ENCODE measurements at places on chromosomes 5 and 9.

GRCh38 chr9:114270120-114270975, 52.5 kb upstream of the ORM1 start:
- DNase-seq, result no peak

DNA sequence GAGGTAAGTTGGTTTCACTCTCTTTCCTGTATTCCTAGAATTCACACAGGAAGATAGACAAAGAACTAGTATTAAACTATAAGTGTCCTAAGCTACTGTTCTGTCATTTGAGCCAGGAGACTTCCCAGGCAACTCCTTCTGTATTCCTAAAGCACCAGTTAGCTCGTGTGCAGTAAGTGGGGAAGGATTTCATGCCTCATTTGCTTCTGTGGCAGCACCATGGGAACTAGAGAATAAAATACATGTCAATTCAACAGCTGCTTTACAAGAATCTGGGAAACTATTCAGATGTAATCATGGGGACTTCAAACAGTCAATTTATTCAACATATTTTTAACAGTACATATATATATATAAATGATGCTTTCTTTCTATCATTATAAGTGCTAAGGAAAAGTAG, 762.3 kb downstream of the PRELID2 start:
- no peak for DNase-seq

DNA sequence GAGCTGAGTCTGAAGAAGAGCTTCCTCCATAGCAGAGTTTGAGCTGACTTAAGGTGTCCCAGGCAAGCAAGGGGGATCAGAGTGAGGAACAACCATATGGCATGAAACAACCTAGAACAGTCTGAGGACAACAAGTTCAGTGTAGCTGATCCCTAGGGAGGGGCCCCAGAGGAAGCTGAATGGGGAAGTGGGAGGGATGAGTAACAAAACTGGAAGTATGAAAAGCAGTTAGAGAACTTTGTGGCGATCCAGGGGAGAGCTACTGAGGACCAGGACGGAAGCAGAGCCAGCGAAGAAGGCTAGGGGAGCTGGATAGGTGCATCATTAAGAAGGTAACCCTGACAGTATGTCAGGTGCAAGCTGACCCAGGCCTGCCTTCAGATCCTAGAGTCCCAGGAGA, 580.8 kb downstream of the BNC2 start:
- no peak for DNase-seq

DNA sequence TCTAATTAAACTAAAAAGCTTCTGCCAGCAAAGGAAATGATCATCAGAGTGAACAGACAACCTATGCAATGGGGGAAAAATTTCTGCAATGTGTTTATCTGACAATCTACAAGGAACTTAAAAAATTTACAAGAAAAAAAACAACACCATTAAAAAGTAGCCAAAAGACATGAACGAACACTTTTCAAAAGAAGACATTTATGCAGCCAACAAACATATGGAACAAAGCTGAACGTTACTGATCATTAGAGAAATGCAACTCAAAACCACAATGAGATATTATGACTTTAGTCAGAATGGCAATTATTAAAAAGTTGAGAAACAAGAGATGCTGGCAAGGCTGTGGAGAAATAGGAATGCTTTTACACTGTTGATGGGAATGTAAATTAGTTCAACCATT, 530.4 kb upstream of the DAB2 start:
- DNase-seq, result no peak

DNA sequence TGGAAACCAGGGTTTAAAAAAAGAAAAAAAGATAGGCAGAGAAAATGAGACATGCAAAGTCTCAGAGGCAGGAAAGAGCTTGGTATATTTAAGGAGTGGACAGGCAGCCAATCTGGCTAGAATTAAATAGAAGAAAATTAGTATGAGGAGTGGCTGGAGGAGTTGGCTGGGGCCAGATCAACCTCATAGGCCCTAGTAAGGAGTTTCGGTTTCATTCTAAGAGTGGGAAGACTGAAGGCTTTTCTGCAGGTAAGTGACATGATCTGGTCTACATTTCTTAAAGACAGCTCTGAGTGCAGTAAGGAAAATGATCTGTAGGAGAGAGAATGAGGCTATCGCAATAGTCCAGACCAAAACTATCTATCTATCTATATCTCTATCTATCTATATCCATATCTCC, 27.5 kb downstream of the ADRB2 start:
- no peak for DNase-seq

GRCh38 chr5:154618696-154619095, 136.5 kb upstream of the LARP1 start:
- DNase-seq, result no peak

- DNase-seq, result no peak
These were observed 654.2 kb downstream of the TLE1 start for GRCh38 chr9:81035171-81035570.

GRCh38 chr5:124986667-124987066, 240.2 kb upstream of the ZNF608 start:
- no peak for DNase-seq

DNA sequence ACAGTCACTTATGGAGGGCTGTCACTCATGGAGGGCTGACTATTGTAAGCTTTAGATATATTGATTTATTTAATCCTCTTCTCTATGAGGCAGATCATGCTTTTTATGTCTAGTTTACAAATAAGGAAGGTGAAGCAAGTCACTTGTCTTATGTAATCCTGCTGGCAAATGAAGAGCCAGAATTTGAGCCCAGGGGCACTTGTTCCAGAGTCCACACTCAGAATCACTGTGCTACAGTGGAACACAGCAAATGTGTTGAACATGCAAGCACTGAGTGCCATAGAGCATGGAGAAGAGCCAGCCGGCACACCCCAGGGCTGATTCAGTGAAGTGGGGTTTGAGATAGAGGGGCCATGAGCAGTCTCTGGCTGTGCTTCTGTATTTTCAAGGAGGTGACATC, 326.6 kb downstream of the MARCHF11 start:
- DNase-seq, result no peak

DNA sequence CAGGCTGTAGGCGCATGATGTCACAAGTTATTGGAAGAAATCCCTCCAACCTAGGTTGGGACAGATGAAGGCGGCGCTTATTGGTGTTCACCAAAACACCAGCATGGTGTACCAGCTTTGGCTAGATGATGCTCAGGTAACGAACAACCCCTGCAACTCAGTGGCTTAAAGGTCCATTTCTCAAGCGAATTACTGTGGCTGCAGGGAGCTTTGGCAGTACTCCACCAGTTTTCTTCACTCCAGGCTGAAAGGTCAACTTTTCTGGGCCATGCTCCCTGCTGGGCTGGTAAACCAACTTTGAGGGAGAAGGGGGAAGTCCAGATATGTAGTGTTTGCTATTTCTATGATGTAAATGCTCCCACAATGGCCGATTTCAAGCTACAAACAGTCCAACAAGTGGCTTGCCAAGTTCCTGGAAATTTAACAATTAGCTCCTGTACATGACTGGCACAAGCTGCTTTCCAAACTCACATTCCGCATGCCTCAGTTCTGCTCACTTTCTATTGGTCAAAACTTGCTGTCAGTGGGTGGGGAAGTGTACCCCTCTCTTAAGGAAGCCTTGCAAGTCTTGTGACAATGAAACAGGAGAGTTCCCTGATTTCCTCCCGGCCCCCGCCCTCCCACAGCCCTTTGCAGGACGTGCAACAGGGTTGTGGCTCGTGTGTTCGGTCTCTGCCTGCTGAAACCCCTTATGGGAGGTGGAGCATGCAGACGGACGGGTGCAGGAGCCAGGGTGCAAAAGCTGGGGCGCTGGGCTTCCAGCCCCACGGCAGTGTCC, 588 bp upstream of the ZBED3 start:
- no peak for DNase-seq

DNA sequence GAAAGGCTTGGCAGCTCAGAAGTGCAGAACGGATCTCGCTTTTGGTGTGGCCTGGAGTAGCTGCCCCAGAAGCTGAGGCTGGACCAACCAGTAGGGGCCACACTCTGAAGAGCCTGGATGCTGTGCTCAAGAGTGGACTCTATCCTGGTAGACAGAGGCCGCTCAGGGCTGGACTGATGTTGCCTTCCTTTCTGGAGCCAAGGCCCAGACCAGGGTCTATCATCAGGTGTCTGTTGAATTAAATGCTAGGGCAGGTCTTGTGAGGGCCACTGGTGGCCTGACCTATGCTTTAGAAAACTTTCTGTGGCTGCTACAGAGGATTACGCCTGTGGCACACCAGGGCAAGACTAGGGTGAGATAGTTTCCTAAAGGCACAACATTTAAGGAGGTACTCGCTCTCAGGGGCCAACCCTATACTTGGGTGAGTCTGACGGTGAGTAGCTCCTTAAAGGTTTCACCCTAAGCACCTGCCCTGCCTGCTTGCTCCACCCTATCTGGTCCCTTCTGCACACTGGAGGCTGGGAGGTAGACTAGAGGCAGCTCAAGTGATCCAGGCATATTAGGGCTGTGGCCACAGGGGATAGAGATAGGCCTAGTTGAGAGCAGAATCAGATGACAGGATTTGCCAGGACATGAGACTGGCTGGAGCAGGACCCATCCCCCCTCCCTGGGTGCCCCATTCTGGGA, 9.8 kb upstream of the IRF1 start:
- DNase-seq, result no peak

GRCh38 chr5:77853353-77853907, 77.3 kb upstream of the TBCA start:
- no peak for DNase-seq

- no peak for DNase-seq
These were observed 3.2 kb upstream of the TNC start for GRCh38 chr9:115121181-115121580.

GRCh38 chr9:136372561-136373299, 739 bp downstream of the CARD9 start:
- no peak for DNase-seq

Measured in activated T-helper 1 cell treated with anti-CD3 and anti-CD28 coated beads, Interleukin-2, amount 50 U/mL, for 16 hours (primary cell).